ENCODE measurements at places on chromosomes 6 and 20.
A peak's percentile ranks its signal among the peaks of the same experiment; 100 is the strongest.

- no peak for DNase-seq
Observed at GRCh38 chr6:26027491-26028211, 59.6 kb upstream of the HFE start.

DNA sequence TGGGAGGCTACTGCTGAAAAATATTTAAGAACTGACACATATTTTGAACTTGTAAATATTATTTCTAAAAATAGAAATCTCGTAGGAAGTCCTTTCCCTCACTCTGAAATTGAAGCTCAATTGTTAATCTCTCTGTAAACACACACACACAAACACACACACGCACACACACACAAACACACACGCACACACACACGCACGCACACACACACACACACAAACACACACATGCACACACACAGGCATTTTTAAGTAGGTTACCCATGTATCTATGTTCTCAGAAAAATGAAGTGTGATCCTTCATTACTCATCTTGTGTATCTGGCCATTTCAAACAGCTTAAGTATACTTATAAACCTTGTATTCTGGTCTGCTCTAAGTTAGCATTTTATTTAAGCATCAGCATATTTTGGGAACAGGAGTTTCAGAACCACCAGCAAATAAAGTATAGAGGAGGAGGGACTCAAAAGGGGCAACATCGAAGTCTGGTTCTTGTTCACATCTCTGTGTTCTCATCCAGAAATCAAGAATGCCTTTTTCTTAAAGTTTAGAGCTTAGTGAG is 11.6 kb downstream of the CCN6 start:
- DNase-seq = no peak

DNA sequence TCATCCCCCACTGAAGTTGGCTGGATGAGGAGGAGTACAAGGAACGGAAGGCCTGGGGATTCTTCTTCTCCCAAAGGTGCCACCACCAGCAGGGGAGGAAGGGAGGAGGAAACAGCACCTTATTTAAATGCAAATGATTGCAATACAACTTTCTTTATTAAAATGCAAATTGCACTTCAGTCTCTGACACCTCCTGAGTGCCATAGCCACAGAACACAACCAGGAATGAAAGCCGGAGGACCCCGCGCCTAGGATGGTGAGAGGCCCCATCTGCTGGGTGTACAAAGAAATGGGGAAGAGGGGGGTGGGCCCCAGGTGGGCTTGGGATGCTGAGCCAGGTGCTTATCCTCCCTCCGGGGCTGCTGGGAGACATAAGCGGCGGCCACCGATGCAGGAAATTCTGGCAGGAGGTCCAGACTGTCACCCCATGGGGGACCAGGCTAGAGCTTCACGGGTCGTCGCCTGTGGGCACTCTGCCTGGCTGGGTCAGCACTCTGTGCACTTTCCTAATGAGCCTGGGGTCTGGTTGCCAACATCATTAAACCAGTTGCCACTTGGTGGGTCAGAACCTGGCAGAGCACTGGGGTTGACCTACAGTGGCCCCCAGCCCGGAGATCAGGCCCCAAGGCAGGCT is 154.2 kb upstream of the MLN start:
- no peak for DNase-seq

GRCh38 chr20:50469176-50469723 is 40.9 kb upstream of the PTPN1 start:
- DNase-seq = no peak

DNA sequence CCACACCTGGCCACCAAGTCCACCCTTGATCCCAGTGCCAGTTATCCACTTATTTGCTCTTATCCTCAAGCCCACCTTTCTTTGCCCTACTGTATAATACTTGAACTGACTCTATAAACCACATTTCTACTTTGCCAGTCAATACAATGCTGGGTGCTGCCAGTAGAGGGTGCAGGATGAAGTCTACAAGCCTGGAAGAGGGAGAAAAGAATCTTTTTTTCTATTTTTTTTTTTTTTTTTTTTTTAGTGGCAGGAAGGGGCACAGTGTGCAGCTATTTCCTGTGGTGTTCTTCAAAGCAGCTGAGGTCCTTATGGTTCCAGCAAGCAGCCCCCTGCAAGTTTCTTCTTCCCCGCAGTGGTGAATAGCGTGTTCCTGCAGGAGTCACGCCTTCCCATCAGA is 22.2 kb upstream of the GABRR1 start:
- DNase-seq = peak; percentile 44

- no peak for DNase-seq
Observed at GRCh38 chr6:37168163-37168758, 1.7 kb upstream of the PIM1 start.

DNA sequence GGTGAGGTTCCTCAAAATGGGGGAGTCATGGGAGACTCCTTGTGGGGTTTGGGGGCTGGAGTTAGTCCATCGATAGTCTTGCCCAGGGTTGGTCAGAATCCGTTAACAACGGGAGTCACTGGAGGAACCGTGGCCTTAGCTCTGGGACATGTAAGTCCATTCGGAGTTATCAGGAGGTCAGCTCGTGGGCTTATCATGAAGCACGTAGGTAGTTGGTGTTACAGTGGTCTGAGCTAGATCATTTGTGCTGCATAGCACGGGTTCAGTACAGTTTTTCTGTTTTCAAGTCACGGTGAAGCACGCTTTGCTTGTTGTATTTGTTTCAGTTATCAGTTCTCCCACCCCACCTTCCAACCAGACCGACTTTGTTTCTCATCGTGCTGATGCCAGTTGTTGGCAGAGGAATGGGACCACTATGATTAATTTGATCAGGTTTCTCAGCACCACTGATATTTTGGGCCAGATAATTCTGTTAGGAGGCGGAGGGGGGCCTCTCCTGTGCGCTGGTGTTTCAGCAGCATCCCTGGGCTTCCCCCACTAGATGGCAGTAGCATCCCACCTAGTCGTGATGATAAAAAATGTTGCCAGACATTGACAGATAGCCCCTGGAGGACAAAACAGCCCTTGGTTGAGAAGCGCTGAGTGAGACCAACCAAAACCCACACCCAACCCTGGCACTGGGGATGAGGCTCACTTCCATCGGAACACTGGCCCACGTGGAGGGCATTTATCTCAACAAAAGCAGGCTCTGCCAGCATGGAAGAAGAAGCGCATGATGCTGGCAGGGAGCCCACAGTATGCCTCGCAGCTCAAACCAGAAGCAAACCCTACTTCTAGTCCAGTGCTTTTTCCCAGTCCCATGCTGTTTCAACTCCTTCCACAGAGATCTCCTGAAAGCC is 2.2 kb upstream of the APMAP start:
- peak; percentile 84 for DNase-seq

- DNase-seq = no peak
Observed at GRCh38 chr6:46323966-46324622, 153.3 kb upstream of the ENPP5 start.

DNA sequence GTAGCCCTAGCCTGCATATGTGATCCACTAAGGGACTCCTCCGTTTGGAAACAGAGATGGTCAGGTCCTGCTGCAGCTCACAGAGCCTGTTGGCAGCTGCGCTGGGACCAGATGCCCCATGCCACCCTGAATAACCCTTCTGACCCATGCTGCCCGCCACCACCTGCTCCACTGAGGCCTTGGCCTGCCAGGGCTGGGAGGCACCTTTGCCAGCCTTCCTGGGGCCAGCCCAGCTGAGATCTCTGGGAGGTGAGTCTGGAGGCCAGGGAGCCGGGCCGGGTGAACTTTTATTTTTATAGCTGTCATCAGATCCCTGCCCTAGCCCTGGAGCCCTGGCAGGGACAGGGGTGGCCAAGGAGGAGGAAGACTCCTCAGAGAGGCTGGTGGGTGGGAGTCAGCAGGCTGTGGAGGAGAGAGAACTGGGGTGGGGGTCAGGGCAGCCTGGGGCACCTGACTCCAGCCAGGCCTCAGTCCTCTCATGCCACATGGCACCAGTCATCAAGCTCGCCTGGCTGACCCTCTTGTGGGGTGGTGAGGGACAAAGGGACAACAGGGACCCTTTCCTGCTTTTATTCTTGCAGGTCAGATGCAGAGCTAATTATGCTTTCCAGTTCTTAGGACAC is 10.0 kb downstream of the CEBPB start:
- DNase-seq = no peak

DNA sequence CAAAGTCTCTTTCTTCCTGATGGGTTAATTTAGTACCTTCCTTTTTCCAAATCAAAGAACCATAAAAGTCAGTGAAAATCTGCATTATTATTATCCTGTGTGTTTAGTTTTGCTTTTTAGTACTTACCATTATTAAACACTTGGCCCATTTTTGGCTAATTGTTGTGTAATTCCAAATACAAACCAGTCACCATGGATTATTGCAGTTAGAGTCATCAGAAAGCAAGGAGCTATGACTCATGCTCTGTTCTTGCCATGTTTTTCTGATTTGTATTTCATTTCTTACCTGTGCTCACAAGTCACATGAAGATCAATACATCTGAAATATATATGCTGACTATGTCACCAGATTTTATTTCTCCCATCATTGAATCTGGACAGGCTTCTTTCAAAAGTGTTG is 31.3 kb downstream of the SLC22A3 start:
- DNase-seq = no peak

- peak; percentile 84 for DNase-seq
Observed at GRCh38 chr6:157981395-157982101, at the start of gene SYNJ2. Gene SYNJ2, plus strand, starts transcription at chr6:157981863. Its CDS starts 99 bp downstream, at chr6:157981962.

GRCh38 chr20:12715991-12716680 is 292.6 kb upstream of the SPTLC3 start:
- no peak for DNase-seq

GRCh38 chr20:24911461-24911860 is 37.6 kb upstream of the CST7 start:
- no peak for DNase-seq

Data from dermis blood vessel endothelial cell (primary cell).